ENCODE measurements at places on chromosomes 3 and 15.

GRCh38 chr3:197796087-197796486 is 5.0 kb downstream of the LRCH3 start:
- no peak for DNase-seq

DNA sequence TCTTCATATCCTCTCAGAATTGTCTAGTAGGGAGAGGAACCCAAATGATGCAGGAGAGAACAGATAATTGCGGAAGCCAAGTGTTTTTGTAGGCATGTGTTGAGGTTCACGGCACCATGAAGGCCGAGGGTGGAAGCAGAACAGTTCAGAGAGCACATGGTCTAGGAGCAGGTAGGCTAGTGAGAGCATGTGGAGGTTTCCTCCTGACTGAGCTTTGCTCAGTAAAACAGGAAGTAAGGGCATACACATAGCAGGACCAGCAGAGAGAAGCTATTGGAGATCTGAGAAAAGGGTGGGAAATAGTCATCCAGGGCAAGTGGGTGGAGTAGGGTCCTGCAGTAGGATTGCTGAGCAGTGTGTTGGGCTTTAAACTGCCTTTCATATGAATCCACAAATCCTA is 491.1 kb downstream of the FHIT start:
- DNase-seq = no peak

GRCh38 chr15:90823455-90823974 is 44.9 kb upstream of the FURIN start:
- no peak for DNase-seq

DNA sequence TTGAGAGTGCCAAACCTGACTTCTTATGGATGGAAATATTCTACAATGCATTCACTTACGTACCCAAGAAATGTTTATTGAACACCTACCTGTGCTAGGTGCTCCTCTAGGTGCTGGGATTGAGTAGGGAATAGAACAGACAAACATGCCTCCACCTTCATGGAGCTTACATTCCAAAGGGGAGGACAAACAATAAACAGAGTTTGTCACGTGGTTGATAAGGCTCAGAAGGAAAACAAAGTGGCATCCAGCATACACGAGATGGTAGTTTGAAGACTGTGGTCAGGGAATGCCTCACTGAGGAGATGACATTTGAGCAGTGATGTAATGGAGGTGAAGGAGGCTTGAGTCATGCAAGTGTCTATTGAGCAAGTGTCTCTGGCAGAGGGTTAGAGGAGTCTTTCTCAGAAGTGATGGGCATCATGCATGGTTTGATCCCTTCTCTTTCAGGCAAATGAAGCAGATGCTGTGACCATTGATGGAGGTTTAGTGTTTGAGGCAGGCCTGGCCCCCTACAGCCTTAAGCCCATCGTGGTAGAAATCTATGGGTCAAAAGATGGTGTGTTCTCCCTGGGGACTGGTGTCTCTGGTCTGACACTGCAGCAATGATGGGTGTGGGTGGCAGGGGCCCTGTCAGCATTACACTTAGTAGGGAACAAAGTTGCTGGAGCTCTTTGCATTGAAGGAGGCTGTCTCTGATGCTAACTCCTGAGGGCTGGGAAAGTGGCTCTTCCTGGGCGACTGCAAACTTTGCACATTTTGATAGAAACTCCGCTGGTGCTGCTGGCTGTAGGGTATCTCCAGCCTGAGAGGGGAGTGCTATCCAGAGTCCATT is 29.7 kb upstream of the TOPBP1 start:
- no peak for DNase-seq

DNA sequence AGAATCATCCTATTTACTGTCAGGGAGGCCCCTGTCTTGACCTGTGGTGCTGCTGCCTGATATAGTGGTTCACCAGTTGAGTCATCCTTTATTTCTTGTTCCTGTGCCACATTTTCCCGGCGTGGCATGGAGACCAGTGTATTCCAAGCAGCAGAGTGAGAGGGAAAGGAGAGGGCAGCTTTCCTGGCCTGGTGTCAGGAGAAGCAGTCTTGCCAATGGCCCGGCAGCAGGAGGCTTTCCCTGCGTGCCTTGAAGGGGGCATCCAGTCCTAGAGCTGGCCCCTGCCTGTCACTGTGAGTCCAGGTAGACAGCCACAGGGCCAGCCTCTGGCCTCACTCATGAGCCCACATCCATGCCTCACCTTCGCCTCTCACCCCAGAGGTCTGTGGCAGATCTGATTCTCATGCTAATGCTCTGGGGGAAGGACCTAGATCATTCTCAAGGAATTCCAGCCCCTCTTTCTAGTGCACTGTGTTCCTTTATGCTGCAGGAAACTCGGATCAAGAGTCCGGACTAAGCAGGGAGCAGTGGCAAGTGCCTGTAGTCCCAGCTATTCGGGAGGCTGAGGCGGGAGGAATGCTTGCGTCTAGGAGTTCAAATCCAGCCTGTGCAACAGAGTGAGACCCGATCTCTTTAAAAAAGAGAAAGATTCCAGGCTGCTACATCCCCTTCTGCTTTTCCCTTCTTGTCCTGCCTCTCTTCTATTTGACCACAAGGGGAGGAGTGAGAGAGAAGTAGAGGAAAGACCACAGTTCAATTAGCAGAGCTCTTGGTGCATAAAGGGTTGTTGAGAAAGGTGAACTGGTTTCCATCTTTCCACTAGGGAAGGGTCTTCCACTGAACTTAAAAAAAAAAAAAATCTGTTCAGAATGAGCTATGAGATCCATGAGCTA is 66.8 kb upstream of the HACD2 start:
- DNase-seq = no peak

GRCh38 chr3:194221336-194221735 is 85.4 kb downstream of the HES1 start:
- no peak for DNase-seq

GRCh38 chr15:74429781-74430400 is 3.9 kb downstream of the SEMA7A start:
- no peak for DNase-seq

DNA sequence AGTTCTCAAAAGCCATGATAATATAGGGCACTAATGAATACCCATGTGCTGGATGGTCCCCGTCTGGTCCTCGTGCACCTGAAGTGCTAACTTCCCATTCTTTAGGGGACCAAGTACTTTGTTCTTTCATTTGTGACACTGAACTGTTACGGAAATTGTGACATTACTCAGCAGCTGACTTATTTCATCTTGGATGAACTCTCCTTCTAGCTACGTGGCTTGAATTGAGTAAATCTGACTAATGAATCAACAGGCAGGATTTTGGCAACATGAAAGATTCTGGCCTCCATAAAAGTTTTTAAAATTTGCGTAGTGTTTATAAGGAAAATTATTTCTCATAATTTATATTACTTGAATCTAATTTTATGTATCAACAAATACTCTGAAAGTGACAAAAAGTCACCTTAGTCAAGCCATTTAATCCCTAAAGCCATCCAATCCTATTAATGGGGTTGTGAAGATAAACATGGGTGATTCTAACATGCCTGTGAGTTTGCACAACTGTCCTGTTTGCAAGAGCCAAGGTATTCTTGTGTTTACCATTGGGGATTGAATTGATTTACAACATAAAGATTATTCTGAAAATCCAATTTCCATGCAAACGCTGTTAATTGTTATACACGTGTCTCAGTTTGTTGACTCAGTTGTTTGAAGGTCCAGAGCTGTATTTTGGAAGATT is 119.9 kb downstream of the AGBL1 start:
- no peak for DNase-seq

DNA sequence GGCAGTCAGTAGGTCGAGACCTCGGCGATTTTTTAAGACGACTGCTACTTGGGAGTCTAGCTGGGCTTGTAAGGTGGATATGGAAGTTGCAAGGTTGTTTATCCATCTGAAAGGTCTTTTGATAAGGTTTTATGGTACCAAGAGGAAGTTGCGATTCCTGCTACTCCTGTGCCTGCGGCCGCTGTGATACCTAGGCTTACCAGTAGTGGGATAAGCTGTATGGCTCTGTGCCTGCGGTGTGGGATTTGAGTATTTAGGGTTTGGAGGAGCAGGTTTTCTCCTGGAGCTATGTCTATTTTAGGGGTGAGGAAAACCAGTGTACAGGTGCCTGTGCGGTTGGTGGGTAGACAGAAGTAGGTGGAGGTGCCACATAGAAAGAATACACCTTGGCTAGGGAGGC is 1059.8 kb downstream of the SI start:
- no peak for DNase-seq

DNA sequence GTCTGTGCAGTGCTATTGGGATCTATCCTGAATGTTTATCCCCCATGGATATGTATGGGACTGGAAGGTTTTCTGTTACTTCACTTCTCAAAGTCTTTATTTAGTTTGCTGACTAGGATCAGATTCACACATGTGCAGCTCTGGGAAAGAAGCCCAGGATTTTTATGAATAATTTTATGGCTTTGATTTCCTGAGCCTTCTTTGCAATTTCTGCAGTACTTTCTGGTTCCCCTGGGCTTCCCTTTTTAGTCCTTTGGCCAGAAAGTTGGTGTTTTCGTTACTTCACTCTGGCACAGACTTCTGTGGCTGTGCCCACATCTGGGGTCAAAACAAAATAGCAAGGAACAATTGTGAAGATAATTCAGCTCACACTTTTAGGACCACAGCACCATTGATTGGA is 721.0 kb downstream of the OTOL1 start:
- no peak for DNase-seq

Measured in DMS79 (cell line).